ENCODE measurements at places on chromosomes 16 and 17.

DNA sequence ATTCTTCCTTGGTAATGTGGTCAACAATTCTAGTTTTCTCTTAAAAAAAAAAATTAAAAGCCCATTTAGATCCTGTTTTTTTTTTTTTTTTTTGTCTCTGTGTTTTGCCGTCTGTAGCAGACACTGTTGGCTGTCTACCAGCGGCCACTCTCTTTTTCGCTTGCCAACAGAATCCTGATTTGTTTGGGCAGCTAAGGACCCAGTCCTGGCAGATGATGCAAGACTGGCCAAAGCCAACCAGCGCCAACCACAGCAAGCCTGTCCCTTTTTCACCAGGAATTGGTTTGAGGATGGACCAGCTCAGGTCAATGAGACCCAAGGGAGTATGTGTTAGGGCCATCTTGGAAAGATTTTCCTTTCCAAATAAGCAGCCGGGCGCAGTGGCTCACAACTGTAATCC lies 28.2 kb downstream of the ST3GAL2 start:
- no peak for DNase-seq

- DNase-seq = no peak
Observed at GRCh38 chr17:60874772-60875171, 197.1 kb downstream of the BCAS3 start.

DNA sequence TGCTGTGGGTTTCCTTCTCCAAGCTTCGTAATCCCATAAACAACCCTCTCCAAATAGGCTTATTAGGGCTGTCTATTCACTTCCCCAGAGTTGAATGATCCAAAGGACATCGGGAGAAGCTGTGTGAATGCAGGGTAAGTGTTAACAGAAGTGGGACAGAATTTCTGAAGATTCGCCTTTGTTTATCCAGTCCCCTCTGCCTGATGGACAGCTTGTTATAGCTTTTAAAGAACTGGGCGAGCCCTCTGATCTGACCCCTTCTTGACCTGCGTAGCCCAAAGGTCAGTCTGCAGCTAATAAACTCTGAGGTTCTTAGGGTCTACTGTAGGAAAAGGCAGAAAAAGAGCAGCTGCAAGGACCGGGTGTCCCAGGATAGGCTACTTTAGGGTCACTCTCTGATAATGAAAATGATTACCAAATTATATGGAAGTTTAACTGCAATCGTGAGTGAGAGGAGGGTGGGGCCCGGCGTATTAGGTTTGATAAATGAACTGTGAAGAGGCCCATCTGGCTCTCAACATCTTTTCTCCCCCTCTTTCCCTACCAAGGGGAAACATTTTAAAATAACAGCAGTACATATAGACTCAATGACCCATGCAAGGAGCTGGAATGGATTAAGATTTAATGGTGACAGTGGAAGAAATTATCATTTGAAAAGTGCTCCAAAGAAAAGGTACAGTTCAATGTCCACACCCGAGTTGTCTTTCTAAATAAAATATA lies 233.4 kb downstream of the FTO start:
- no peak for DNase-seq

GRCh38 chr17:57522042-57523005 lies 222.8 kb downstream of the CCDC182 start:
- no peak for DNase-seq

GRCh38 chr16:72875291-72876031 lies 172.5 kb downstream of the ZFHX3 start:
- no peak for DNase-seq

DNA sequence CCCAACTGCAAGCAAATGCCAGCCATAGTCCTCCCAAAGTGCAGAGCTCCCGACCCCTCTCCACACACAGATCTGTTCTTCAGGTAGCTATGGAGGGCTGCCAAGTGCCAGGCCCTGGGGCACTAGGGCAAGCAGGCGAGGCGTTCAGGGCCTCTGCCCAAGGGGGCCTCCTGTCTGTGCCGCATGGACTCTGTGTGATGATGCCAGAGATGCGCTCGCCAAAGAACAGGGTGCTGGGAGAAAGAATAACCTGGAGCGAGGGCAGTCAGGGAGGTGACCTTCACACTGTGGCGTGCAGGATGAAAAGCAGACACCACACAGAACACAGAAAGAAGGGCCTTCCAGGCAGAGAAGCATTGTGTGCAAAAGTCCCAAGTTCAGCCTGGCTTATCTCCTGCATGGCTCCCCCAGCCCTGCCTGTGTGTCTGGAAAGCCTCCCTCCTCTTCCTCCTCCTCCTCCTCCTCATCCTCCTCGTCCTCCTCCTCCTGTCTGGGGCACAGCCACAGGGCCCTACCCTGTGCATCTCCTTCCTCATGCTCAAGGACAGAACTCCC lies 44.2 kb downstream of the PEMT start:
- DNase-seq = no peak

- no peak for DNase-seq
Observed at GRCh38 chr17:82113422-82113821, 15.4 kb upstream of the FASN start.

DNA sequence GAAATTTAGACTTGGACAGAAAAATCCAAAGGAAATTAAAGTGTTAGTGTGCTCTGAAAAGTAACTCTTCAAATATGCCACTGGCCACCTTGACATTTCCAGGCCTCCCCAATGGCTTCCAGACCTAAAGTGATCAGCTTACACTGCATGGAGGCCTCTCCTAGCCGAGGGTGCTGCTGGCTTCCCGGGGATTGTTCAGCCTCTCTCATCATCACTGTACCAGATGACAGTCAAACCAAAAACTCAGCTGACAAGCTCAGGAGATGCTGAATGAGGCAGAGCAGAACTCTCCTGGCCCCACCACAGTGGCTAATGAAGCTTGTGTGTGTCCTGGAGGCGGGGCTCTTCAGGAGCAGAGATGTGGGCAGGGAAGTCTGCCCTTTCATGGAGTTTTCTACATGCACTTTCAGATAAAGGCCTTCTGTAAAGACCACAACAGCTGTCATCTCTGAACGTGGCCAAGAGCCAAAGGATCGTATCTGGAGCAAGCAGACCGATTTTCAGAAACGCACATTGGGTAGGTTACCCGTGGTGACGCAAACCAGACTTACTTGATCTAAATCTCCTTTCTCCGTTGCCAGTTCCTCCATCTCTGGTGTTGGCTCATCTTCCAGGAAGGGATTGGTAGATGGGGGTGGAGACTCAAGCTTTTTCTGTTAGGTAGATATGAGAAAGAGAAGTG lies 113.3 kb downstream of the VPS53 start:
- no peak for DNase-seq

GRCh38 chr16:77594799-77595596 lies 127.3 kb upstream of the NUDT7 start:
- DNase-seq = no peak

GRCh38 chr17:80902963-80903611 lies 88.6 kb upstream of the CHMP6 start:
- no peak for DNase-seq

- no peak for DNase-seq
Observed at GRCh38 chr17:31413081-31413799, 21.8 kb downstream of the RAB11FIP4 start.

- DNase-seq = no peak
Observed at GRCh38 chr17:78239489-78239931, 8.1 kb downstream of the TMEM235 start.

DNA sequence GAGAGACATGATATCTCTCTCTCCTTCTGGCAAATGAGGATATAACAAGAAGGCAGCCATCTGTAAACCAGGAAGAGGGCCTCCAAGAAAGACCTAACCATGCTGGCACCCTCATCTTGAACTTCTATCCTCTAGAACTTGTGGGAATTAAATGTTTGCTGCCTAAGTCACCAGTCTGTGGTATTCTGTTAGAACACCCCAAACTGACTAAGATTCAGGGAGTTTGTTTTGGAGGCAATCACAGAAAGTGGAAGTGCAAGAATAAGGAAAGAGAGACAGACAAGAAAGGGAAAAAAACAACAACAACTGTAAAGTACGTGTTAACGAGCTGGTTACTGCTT lies 114.5 kb upstream of the GOT2 start:
- DNase-seq = no peak

- no peak for DNase-seq
Observed at GRCh38 chr17:62933501-62934385, 32.3 kb upstream of the TANC2 start.

- DNase-seq = peak; percentile 93
Observed at GRCh38 chr17:43393944-43394482, 4.8 kb upstream of the ARL4D start.

GRCh38 chr16:27918755-27919154 lies 144.8 kb downstream of the GSG1L start:
- no peak for DNase-seq

GRCh38 chr17:83124871-83125514 lies 45.6 kb downstream of the METRNL start:
- no peak for DNase-seq

- no peak for DNase-seq
Observed at GRCh38 chr17:42779936-42780850, at the start of gene WNK4. TSS of gene WNK4 (plus strand) at chr17:42780610. CDS start at chr17:42780699, 89 bp downstream.

- DNase-seq = no peak
Observed at GRCh38 chr16:55552621-55553020, 13.9 kb upstream of the CAPNS2 start.

- DNase-seq = no peak
Observed at GRCh38 chr17:15469260-15469659, 1.8 kb upstream of the CDRT4 start.

- DNase-seq = no peak
Observed at GRCh38 chr16:75532142-75532765, 3.7 kb downstream of the CHST5 start.

DNA sequence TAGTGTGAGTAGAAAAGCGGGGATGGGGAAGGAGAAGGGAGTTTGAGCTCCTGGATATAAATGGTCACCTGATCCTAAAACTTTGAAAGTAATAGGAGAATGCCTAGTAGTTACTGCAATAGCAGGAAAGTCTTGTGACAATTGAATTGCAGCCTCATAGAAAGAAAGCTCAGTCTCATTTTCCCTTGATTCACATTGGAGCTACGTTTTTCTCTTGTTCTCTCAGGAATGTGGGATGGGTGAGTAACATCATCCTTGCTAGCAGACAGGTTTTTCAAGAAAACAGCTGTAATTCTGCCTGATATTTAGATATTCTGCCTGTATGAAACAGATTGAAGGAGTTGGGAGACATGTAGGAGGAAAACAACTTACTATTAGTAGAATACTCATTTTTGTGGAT lies 25.3 kb downstream of the SF3B3 start:
- DNase-seq = no peak

DNA sequence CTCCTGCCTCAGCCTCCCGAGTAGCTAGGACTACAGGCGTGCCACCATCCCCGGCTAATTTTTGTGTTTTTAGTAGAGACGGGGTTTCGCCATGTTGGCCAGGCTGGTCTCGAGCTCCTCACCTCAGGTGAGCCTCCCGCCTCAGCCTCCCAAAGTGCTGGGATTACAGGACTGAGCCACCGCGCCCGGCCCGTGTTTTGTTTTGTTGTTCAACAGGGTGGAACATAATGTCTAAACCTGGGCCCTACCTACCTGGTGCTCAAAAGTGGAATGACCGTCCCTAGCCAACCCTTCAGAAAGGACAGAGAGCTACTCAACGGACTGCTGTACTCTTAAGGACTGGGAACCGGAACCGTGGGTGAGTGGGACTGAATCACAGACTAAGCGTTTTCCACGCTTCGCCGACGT lies 772 bp upstream of the KIF22 start:
- no peak for DNase-seq

DNA sequence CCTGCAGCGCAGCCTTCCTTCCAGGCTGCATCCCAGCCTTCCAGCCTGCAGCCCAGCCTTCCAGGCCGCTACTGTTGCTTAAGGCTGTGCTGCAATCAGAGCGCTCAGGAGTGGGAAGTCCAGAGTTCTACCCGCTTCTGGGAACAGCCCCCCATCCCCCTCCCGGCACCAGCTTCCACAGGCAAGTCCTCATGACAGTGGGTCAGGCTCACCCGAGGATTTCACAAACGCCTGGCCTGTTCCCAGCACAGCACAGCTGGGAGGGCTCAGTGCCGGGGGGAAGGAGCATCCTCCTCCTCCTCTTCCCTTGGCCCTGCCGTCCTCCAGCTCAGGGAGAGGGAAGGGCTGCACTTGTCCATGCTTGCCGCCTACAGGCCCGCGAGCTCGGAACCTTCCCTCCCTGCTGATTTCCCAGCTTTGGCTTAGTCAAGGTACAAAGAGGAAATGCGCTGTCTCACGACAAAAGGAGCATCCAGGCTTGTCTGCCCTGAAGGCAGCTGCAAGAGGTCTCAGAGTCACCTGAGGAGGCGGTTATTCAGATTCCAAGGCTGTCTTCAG lies 8.3 kb downstream of the SOCS3 start:
- DNase-seq = no peak

GRCh38 chr16:49699841-49700175 lies 156.1 kb downstream of the ZNF423 start:
- no peak for DNase-seq

DNA sequence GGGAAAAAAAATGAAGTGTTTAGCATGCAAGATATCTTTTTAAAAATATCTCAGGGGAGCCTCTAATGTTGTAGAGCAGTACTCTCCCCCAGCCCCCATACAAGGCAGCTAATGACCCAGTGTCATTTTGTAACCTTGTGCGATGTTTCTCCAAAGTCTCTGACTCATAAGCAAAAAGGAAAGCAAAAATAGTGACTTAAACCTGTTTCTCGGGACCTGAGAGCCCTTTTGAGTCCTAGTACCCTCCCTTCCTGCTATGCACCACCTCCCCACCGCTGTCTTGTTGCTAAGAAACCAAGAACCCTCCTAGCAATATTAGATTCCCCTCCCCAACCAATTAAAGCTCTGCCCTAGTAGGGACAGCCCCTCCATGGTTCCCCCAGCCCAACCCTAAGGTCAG lies 2.8 kb downstream of the MYCBPAP start:
- peak; percentile 75 for DNase-seq

- DNase-seq = no peak
Observed at GRCh38 chr16:49057936-49058335, 223.7 kb downstream of the CBLN1 start.

GRCh38 chr16:21653571-21653970 lies 1.2 kb upstream of the IGSF6 start:
- no peak for DNase-seq

DNA sequence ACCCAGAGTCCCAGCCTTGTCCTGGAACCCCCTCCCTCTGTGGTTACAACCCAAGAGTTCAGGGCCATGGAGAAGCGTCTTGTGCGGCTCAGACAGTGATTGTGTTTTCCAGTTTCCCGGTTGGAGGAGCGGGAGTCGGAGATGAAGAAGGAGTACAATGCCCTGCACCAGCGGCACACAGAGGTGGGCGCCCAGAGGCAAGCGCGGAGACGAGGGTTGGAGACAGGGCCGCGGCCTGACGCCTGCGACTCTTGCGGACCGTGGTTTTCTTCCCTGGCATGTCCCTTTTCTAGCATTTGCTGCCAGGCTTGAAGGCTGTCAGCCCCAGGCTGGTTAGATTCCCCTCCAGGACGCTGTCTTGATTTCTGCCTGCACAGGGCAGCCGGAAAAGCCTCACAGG lies 23.0 kb downstream of the MAPK8IP3 start:
- DNase-seq = no peak

- DNase-seq = peak; percentile 61
Observed at GRCh38 chr16:23949630-23950290, 114.0 kb downstream of the PRKCB start.

DNA sequence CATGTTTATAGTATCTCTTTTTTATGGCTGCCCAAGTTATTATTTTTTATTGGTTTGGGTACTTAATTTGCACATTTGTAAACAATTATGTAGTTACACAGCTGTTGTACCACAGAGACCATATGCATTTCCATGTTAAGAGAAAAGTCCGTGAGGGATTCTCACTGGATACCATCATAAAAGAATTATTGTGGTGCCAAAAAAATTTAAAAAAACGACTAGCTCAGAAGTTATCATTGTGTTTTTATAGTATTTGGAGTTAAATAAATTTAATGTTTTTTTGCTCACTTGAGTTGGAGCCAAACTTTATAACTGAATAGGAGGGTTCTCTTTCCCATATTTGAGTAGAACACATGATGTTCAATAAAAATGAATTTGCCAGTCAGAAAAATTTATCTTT lies 618.7 kb downstream of the WWOX start:
- DNase-seq = no peak

Measured in CD4-positive, alpha-beta T cell treated with Interleukin-15 for 4 hours (primary cell).